Activated B cell treated with CpG ODN at 0.5 μM for 24 hours (primary cell): ENCODE measurements at places on chromosomes 7 and 10.

- DNase-seq, result no peak
These were observed 20.4 kb downstream of the KNDC1 start for GRCh38 chr10:133180192-133180964.

- DNase-seq, result no peak
These were observed 87.4 kb downstream of the CELF2 start for GRCh38 chr10:11104772-11105675.

GRCh38 chr10:110431659-110432058 is 66.0 kb upstream of the DUSP5 start:
- DNase-seq, result peak; percentile 12

GRCh38 chr7:137937202-137937560 is 64.7 kb downstream of the CREB3L2 start:
- no peak for DNase-seq

- DNase-seq, result no peak
These were observed 220.5 kb downstream of the KLF6 start for GRCh38 chr10:3564346-3565002.

GRCh38 chr7:135184254-135184841 is 13.8 kb upstream of the CYREN start:
- no peak for DNase-seq

DNA sequence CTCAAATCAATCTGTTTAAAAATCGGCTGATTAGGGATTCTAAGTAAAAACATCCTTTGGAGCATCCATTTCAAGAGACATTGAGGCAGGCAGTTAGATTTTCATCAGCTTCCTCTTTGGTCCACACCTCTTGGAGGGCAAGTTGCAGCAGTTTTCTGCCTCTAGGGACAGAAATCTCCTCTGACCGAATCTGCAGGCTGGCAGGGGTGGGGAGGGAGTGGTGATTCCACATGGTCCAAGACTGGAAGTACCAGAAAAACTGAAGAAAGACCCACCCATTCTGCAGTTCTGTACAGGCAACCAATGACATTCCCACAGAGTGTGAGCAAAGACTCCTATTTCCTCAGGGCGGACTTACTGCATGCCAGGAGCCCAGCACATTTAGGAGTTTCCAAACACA is 29.0 kb downstream of the FGFBP3 start:
- DNase-seq, result no peak

GRCh38 chr10:57993302-57993701 is 274.4 kb downstream of the IPMK start:
- no peak for DNase-seq

DNA sequence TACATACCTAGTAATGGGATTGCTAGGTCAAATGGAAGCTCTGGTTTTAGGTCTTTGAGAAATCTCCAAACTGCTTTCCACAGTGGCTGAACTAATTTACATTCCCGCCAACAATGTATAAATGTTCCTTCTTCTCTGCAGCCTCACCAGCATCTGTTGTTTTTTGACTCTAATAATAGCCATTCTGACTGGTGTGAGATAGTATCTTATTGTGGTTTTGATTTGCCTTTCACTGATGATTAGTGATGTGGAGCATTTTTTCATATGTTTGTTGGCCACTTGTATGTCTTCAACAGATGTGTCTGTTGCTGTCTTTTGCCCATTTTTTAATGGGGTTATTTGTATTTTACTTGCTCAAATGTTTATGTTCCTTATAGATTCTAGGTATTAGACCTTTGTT is 675.5 kb downstream of the SUGCT start:
- DNase-seq, result no peak

GRCh38 chr7:157010588-157011332 is at the start of gene MNX1:
Gene MNX1 (minus strand): TSS chr7:157010663. CDS start chr7:157010350, 313 bp downstream.
- DNase-seq, result peak; percentile 43

DNA sequence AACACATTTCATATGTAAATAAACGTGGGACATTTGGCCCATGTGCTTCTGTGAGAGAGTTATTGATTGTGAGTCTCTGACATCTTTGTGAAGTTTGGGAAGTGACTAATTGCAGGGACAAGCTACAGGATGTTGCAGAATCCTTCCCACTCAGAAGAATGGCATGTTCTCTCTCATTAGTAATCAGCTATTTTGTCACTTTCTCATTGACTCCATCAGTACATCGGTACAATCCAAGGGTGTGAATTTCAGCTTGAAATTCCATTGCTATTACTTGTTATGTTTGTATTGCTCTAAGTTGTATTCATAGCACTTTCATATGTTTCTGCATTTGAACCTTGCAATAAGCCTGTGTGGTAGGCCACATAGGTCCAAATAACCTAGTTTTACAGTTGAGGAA is 100.0 kb upstream of the KCNMA1 start:
- no peak for DNase-seq

DNA sequence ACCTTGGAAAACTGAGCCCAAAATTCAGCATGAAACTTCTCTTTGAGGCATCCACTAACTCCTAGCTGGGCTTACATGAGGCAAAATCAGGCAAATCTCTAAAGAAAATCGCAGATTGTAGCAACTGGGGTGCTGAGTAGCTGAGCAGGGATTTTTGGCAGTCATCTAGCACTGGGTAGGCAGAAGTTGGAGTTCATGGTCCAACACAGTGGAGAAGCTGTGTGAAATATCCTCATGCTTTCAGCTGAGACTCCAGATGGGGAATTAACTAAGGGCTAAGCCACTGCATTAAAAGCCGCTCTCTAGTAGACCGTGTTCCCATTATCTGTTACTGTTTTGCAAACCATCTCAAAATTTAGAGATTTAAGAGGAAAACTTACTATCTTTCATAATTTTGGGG is 240.1 kb upstream of the PHYHIPL start:
- DNase-seq, result no peak

- no peak for DNase-seq
These were observed 36.7 kb downstream of the UNCX start for GRCh38 chr7:1269336-1269890.

DNA sequence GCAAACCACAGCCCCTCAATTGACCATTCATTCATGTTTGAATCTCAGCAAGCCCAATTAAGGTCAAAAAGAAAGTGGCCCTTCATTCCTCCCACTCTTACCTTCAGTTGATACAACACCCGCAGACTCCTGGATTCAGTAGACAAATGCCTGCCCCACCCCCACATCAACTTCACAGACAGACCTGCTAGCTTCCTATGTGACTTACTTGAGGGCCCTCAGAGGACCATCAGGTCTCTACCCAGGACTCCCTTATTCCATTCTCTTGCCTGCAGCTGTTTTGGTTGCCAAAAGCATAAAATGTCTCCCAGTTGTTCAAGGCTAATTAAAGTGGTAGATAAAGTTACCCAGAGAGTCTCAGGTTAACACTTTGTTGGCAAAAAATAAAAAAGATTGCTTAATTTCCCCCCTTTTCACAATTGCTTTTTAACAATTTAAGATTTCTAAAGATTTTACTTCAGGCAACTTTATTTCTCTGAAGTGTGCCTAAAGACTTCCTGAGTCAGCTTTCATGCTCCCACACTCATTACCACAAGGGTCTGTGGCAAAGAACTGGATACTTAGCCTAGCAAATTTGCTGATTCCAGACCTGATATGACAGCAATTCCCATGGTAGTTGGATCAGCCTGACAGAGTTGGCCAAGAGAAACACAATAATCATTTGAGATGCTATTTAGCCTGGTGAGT is 3.3 kb upstream of the MTERF1 start:
- DNase-seq, result no peak

DNA sequence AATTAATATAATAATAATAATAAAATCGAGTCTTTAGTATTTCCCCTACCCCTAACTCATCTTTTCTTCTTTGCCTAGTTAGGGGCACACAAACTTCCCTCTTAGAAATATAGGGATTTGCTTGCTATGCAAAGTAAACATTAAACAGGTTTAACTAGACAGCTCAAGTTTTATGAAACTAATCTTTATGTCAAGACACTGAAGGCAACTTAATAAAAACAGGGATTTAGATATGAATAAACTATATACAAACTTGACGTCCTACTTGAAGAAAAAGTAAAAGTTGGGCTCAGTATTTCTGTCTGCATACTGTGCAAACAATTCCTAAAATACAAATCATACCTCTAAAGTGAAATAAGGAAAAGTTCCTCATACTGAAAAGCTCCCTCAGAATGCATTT is 52.1 kb upstream of the CAV2 start:
- no peak for DNase-seq

GRCh38 chr10:92074126-92074887 is 150.7 kb downstream of the BTAF1 start:
- no peak for DNase-seq

DNA sequence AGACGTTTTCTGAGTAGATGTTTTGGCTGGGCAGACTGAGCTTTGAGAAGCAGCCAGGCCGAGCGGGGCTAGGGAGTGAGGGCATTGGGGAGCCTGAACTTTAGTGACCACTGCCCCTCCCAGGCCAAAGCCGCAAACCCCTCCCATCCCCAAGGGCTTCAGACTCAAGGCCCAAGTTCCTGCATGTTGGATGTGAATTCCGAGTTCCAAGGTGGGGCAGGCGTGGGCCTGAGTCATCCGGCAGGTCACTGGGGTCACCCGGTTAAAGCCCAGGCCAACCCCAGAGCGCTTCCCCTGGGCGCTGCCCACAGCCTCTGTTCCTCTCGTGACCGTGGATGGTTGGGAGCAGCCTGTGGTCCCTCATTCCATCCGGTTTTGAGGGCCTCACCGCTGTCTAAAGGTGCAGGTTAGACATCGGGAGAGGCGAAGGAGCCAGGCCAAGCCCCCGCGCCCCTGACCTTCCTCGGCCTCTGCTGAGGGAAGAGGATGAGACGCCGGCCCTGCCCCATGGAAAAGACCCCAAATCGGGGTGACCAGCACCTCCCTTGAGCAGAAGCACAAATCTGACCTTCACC is 6.9 kb upstream of the PDGFA start:
- DNase-seq, result no peak

DNA sequence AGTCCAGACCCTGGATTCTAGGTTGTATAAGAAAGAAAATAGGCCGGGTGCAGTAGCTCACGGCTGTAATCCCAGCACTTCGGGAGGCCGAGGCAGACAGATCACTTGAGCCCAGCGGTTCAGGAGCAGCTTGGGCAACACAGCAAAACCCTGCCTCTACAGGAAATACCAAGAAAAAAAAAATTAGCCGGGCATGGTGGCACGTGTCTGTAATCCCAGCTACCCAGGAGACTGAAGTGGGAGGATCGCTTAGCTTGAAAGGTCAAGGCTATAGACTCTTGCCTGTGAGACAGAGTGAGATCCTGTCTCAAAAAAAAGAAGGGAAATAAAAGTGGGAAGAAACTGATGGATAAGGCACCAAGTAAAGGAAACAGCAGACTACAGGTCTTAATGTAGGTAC is 287.9 kb upstream of the KLF14 start:
- no peak for DNase-seq

DNA sequence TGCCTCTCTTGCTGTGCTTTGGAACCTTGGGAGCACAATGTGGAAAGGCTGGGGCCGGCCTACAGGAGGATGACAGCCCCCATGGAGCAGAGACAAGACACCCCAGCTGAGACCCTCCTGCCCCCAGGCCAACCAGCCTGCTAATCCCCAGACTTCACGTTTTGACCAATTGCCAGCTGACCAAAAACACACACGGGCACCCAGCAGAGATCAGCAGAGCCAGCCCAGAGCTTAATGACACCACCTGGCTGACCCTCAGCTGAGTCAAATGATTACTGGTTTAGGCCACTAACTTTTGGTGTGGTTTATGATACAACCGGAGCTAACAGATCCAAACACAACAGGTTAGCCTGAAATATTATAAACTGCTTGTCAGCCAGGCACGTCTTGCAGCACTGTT is 111.2 kb upstream of the KIF5B start:
- DNase-seq, result no peak

GRCh38 chr7:69130396-69130795 is 467.9 kb upstream of the AUTS2 start:
- no peak for DNase-seq

DNA sequence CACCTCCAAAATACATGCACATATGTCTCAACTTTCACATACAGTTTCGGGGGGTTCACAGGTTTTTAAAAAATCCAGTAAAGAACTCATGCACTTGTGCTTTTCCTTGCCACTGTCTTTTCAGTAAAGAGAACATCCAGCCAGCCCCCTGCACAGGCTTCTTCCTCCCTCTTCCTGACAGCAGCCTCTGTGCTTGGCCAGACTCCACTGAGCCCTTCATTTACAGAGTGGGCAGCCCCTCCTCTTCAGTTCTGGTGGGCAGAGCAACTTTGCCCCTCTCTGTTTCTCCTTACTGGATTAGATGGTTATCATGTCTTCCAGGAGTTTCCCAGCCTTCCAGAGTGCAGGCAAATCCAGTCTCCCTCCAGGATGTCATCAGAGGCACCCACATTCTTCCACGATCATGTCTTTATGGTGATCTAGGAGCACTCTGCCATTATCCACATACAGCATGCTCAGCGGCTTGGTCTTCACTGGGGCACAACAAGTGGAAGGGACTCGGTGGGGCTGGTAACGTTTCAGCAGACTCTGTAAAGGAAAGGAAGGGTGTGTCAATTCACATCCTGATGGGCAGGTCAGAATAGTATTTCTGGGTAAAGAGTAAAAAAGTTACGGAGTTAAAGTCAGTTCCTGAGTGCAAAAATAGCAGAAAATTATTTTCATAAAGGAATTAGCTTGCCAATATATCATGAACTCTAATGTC is 8.8 kb downstream of the NODAL start:
- DNase-seq, result no peak

DNA sequence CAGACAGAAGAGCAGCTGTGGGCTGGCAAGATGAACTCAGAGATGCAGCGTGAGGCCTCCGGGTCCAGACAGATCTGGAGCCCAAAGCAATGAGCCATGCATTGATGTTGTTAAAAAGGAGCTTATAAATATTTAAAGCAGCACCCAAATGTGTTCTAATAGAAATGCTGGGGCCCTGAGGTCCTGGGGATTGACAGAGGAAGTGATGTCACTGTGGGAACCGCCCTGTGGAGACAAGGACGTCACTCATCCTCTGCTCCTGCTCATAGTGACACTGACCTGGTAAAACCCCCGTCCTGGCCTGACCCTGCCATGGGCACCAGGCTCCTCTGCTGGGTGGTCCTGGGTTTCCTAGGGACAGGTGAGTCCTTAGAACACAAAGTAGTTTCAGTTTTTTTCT is 197.0 kb upstream of the PRSS58 start:
- no peak for DNase-seq

DNA sequence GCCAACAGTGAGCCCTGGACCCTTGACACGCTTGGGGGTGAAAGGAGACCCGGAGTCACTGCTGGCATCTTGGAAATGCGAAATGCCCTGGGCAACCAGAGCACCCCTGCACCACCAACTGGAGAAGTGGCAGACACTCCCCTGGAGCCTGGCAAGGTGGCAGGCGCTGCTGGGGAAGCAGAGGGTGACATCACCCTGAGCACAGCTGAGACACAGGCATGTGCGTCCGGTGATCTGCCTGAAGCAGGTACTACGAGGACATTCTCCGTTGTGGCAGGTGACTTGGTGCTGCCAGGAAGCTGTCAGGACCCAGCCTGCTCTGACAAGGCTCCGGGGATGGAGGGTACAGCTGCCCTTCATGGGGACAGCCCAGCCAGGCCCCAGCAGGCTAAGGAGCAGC is 98.5 kb downstream of the TACC2 start:
- no peak for DNase-seq

GRCh38 chr7:45909561-45909960 is 11.5 kb downstream of the IGFBP3 start:
- no peak for DNase-seq
